Cerebellum (tissue), 4 donors: ENCODE measurements at places on chromosomes 7 and 10. TPM values are rescaled to one million over a fixed set of nuclear protein-coding genes. Genes with fewer than 3 reads are reported as not detected.

The MCM10 gene
- total RNA-seq = 6.4 TPM

The CHST12 gene
- 5.4 TPM for total RNA-seq

The CFAP43 gene
- total RNA-seq = 9.1 TPM

The TRPV5 gene
- 0.36 TPM for total RNA-seq

The GIMAP1 gene
- total RNA-seq = 0.82 TPM

The PNLIP gene
- not detected for total RNA-seq

The NET1 gene
- 34.7 TPM for total RNA-seq

The RARRES2 gene
- total RNA-seq = 4.1 TPM

The SPDYE8 gene
- not detected for total RNA-seq

The OPN1SW gene
- total RNA-seq = 0.45 TPM

The VAX1 gene
- not detected for total RNA-seq

The ZNF722 gene
- total RNA-seq = not detected

The SPDYE11 gene
- not detected for total RNA-seq
